ENCODE measurements at places on chromosomes 1 and 21. TPM values are rescaled to one million over a fixed set of nuclear protein-coding genes. Genes with fewer than 3 reads are reported as not detected.

RNF186 gene
- not detected for polyA plus RNA-seq

CBR3 gene
- polyA plus RNA-seq = 8.5 TPM

SIK1 gene
- polyA plus RNA-seq = 0.59 TPM

UTS2 gene
- not detected for polyA plus RNA-seq

ARHGEF19 gene
- polyA plus RNA-seq = 8.0 TPM

FCRL4 gene
- not detected for polyA plus RNA-seq

LCE5A gene
- not detected for polyA plus RNA-seq
